Activated naive CD4-positive, alpha-beta T cell treated with Interleukin-2 at 50 U/mL for 16 hours (primary cell): ENCODE measurements at places on chromosomes 6 and 20.

- DNase-seq = no peak
These were observed 424.4 kb upstream of the MARCKS start for GRCh38 chr6:113432521-113433334.

- no peak for DNase-seq
These were observed 194.6 kb downstream of the CDH26 start for GRCh38 chr20:60152792-60153191.

GRCh38 chr6:52109171-52109571, 21.8 kb upstream of the PKHD1 start:
- no peak for DNase-seq

GRCh38 chr6:149934249-149935156, 7.3 kb upstream of the ULBP2 start:
- DNase-seq = peak; percentile 73

- DNase-seq = no peak
These were observed 34.6 kb upstream of the SCRT2 start for GRCh38 chr20:709991-710779.

DNA sequence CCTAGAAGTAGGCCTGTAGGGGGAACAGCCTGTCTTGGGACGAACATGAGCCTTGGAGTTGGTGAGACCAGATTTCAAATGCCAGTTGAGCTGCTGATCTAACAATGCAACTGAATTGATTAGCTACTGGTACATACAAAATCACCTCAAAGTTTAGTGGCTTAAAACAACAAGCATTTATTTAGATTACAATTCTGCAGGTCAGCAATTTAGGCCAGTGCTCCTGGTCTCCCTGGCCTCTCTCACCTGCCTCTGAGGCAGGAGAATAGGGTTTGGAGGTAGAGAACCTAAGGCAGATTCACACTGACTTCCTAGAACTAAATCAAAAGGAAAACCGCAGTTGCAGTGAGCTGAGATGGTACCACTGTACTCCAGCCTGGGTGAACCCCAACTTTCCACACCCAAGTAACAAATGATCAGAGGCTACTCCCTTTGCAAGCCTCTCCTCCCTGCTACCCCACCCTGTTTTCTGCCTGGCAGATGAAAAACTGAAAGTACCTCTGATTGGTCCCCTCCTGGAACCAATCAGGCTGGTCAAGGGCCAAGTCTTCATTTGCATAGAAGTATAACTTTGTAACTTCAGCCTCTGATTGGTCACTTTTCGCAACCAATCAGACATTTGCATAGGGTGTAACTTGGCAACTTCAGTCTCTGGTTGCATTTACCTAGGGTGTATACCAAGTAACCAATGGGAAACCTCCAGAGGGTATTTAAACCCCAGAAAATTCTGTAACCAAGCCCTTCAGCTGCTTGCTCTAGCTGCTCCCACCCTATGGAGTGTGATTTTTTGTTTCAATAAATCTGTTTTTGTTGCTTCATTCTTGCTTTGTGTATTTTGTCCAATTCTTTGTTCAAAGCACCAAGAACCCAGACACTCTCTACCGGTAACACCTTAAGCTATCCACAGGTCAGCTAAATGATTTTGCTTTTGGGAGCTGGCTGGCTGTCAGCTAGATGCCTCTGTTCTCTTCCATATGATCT, 8.1 kb upstream of the UBR2 start:
- DNase-seq = no peak

DNA sequence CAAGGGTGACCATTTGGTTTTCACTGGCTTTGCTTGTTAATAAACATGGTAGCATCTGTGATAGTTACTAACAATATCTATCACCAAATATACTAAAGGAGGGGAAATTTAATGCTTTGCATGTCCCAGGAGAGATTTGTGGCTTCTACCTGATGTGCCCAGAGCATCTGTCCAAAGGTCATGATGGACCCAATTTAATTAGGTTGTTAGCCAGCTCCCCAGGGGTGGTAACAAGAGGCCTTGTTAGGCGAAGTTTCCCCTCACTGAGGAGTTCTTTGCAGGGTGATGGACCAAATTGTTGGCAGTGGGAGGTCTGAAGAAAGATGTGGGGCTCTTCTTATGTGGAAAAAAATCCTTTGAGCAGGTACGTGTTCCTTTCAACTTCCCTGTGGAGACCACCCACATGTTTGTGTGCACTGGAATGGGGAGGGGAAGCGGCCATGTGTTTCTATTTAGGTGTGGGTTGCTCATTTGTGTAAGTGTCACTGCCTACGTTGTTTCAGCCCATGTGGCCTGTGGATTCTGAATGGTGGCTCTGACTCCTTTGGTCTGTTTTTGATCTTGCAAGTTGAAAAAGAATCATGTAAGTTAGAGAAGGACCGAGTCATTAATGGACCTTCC, 137.6 kb downstream of the CLIC5 start:
- no peak for DNase-seq

- no peak for DNase-seq
These were observed 658 bp downstream of the RIN2 start for GRCh38 chr20:19758501-19759331.

GRCh38 chr6:74357321-74357720, 661.3 kb downstream of the CD109 start:
- no peak for DNase-seq

GRCh38 chr6:150269130-150269856, 99.5 kb upstream of the IYD start:
- DNase-seq = no peak

- DNase-seq = no peak
These were observed 1277.2 kb upstream of the GJE1 start for GRCh38 chr6:140855520-140855919.

DNA sequence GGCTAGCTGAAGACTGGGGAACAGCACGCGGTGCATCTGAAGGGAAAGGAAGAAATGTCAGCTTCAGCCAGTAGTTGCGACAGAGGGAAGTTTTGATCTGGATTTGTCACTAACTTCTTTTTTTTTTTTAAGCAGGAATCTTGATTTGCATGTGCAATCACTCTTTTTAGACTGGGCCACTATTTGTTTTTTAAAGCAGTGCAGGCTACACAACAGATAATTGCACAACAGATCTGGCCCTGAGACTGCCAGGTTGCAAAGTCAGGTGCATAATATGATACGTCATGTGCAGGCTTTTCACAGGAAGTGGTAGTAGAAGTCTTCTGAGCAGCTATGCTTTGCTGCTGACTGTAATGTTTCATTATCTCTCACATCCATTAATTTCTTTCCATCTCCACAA, 13.5 kb downstream of the PFDN4 start:
- no peak for DNase-seq

DNA sequence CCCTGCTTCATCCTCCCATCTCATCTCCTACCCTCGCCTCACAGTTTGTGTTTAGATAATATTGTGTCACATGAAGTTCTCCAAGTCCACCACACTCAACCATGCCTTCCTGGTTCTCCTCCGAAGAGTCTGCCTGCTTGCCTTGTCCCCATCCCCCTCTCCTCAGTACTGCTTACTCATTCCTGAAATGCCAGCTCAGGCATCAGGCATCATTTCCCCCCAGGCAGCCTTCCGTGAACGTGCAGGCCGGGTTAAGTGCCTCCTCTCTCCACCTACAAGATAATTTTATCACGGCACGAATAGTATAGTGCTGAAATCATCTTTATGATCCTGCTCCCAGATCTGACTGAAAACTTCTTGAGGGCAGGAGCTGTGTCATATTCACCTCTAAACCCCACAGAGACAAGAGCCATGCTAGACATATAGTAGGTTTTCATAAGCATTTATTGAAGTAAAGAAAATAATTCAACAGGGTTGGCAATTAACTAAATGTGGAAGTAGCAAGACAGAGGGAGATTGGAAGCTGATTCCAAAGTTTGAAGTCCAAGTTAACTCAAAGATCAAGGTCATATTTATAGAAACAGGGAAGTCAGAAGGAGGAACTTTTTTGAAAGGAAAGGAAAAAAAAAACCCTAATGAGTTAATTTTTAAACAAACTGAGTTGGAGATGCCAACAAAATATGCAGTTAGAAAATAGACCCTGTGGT, 48.7 kb upstream of the BMP2 start:
- no peak for DNase-seq

DNA sequence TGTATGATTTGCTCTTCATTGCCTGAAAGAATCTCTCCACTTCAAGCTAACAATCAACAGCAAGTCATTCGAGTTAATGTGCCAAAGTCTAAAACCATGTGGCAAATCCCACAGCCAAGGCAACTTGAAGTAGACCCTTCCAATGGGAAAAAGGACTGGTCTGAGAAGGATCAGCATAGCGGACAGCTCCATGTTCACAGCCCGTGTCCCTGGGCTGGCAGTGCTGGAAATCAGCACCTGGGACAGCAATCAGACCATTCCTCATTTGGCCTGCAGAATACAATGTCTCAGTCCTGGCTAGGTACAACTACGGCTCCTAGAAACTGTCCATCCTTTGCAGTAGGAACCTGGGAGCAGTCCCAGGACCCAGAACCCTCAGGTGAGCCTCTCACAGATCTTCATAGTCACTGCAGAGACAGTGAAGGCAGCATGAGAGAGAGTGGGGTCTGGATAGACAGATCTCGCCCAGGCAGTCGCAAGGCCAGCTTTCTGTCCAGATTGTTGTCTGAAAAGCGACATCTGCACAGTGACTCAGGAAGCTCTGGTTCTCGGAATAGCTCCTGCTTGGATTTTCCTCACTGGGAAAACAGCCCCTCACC, 1.1 kb downstream of the GJA10 start:
- DNase-seq = no peak

- DNase-seq = no peak
These were observed 62.0 kb upstream of the PDE7B start for GRCh38 chr6:135789375-135790050.

GRCh38 chr6:75830959-75831885, 82.2 kb downstream of the MYO6 start:
- DNase-seq = peak; percentile 9

DNA sequence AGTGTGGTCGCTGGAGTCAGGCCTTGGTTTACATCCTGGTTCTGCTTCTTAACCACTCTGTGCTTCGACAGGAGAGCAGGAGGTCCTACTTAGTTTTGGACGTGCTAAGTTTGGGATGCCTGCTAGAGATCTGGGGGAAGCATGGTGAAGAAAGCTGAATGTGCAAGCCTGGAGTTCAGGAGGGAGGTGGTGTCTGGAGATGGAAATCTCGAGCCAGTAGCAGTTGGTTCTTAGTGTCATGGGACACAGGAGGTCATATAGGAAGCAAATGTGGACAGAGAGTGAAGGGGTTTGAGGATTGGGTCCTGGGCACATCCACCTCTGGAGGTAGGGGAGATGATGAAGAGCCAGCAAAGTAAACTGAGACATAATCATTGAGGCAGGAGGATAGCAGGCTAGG, 131.4 kb downstream of the SYCP2 start:
- no peak for DNase-seq
